CD8-positive, alpha-beta memory T cell (primary cell): ENCODE measurements at places on chromosomes 1 and 21.

GRCh38 chr1:97744977-97745376, 175.9 kb downstream of the DPYD start:
- no peak for DNase-seq

DNA sequence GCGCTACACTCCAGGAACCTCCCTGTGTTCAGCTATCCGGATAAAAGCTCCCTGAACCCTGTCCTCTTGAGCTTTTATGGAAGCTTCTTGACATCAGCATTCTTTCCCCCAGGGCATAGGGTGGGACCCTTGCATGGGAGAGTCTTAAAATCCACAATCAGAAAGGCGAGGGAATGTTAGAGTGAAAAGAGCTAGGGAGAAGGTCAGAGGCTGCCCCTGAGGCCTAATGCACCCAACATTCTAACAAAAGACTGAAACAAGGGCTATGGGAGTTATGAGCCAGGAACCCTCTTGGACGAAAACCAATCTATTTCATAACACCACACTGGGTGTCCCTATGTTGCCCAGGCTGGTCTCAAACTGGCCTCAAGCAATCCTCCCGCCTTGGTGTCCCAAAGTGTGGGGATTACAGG, 36.7 kb downstream of the NEK2 start:
- DNase-seq = no peak

GRCh38 chr1:7247158-7247557, 461.9 kb downstream of the CAMTA1 start:
- DNase-seq = no peak

- no peak for DNase-seq
Observed at GRCh38 chr1:48552420-48552819, 80.4 kb upstream of the SPATA6 start.

DNA sequence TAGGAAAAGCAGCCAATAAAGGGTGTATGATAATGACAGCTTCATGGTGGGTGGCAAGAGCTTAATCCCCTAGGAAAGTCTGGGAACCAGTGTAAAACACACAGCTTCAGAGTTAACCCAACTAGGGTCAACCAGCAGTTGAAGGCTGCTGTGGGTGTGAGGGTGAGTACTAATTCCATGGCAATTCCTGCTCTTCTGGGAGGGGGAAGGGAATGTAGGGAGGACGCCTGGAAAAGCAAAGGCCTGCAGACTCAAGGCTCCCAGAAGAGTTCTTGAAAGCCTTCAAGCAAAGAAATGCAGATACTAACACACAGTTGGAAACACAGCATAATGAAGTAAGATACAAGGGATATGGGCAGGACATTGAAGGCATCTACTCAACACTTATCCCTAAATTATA, 28.1 kb downstream of the TTLL7 start:
- no peak for DNase-seq

- peak; percentile 65 for DNase-seq
Observed at GRCh38 chr1:39653546-39654031, 14.1 kb upstream of the HEYL start.

DNA sequence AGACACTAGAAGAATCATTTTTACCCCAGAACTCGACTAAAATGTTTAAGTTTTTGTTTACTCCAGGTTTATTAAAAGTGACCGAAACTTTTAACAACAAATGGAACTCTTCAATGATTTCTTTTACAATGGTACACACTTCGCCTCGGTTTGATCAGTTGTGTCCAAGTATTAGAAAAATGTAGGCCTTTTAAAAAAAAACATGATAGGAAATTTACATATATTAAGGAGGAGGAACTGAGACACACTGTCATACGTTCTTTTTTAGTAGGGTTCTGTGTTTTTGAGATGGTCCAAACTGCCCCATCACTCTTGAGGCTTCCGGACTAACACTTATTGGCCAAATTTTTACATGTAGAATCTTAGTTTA, 1.3 kb downstream of the PRDM2 start:
- DNase-seq = no peak

DNA sequence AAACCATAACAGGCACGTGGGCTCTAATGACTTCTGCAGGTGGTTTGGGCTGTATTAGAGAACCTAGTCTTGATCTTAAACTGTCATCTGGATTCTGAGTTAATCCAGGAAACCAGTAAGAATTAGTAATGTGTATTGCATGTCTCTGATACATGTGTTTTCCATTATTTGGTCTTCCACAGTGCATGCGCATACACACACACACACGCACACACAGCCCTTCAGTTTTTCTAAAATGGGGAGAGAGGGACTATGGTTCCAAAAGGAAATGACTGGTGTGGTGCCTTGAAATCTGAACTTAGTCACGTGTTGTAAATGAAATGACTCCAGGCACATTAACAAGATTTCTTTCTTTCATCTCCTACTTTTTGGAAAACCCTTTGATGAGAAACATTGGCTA, 67.6 kb downstream of the OLFML2B start:
- DNase-seq = no peak

GRCh38 chr1:203045821-203046594, 19.7 kb downstream of the PPFIA4 start:
- DNase-seq = no peak

GRCh38 chr1:56403321-56403720, 176.0 kb downstream of the PLPP3 start:
- no peak for DNase-seq

GRCh38 chr1:202956969-202957368, 1.1 kb downstream of the ADIPOR1 start:
- DNase-seq = no peak

DNA sequence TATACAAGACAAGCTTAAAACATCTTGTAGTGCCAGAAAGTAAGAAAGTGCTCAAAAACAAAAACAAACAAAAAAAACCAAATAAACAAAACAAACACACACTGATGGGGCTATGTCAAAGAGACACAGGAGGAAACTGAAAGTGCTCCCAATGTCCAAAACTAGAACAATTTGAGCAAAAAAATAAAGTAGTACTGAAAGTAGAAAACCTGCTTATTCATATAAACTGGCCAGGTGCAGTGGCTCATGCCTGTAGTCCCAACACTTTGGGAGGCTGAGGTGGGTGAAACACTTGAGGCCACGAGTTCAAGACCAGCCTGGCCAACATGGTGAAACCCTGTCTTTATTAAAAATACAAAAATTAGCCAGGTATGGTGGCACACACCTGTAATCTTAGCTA, 129.9 kb downstream of the GLUL start:
- no peak for DNase-seq

- DNase-seq = peak; percentile 22
Observed at GRCh38 chr1:109765896-109766615, 2.3 kb upstream of the EPS8L3 start.

DNA sequence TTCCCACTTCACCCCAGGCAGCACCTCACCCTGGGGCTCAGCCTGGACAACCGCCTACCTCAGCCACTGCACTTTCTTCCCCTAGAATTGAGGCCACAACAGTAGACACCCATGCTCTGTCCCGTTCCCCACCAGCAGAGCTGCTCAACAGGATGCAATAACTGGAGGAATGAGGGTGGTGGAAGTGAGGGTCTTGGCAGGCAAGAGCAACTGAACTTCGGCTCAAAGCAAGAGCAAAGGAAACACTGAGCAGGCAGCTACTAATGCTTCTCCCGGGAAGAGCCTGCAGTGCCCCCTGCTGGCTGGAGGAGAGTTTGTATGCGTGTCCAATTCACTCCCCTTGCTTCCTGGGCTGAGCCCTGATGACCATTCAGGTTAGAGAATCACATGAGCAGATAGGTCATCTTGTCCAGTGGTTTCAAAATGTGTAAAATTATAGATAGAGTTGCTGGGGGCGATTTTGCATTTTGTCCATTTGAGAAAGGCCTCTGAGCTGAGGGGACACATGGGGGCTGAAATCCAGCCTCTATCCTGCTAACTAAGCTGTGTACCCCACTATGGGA, 13.9 kb downstream of the NT5C1A start:
- DNase-seq = peak; percentile 39

DNA sequence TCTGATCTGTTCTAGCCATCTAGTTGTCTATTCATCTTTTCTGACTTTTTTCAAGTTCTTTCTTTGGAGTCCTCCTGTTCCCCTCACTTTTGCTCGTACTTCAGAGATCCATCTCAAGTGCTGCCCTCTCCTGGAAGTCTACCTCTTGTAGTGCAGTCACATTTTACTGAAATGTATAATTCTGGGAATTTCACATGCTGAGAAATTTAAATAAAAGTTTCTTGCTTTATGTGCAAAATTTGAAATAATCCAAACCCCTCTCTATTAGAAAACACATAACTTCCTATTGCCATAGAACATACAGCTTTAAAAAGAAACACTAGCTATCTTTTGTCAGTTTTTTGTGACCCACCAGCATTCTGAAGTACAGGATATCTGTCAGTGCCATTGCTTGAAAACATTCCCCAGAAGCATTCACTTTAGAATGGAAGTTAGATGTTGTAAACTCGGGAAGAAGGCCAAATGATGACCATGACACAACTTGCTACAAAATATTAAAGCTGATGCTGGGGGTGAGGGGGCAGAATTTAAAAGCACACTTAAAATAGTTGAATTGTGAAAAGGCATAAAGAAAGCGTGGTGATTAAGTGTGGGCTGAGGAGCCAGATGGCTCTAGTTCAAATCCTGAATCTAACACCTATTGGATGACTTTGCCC, 22.0 kb downstream of the RLF start:
- no peak for DNase-seq

DNA sequence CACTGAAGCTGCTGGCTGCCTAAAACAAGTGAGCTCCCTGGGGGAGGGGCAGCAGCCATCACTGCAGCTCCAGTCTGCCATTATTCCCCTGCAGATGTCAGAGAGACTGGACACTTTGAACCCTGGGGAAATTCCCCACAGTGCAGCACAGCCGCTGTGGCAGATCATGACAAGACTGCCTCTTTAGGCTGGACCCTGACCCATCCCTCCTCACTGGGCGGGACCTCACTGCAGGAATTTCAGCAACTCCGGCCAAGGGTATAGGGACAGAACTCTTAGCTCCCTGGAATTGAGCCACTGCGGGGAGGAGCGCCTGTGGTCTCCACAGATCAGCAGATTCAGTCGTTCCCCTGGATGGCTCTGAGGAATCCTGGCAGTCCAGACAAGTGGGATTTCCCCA, 964.6 kb downstream of the BRINP3 start:
- no peak for DNase-seq

GRCh38 chr1:70997793-70998192, 49.8 kb downstream of the PTGER3 start:
- no peak for DNase-seq

GRCh38 chr1:55117941-55118340, 78.6 kb downstream of the PCSK9 start:
- DNase-seq = no peak

- no peak for DNase-seq
Observed at GRCh38 chr1:59218521-59219236, 78.2 kb upstream of the FGGY start.

GRCh38 chr1:109392788-109393616, 4.7 kb downstream of the SORT1 start:
- DNase-seq = no peak

DNA sequence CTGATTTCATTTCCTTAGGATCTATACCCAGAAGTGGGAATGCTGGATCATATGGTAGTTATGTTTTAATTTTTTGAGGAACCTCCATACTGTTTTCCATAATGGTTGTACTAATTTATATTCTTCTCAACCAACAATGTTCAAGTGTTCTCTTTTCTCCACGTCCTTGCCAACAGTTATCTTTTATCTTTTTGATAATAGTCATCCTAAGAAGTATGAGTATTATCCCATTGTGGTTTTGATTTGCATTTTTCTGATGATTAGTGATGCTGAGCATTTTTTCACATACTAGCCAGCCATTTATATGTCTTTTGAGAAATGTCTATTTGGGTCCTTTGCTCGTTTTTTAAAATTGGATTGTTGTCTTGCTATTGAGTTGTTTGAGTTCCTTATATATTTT, 38.5 kb downstream of the ABCD3 start:
- no peak for DNase-seq

GRCh38 chr1:99731384-99731783, 35.1 kb downstream of the FRRS1 start:
- DNase-seq = no peak

- no peak for DNase-seq
Observed at GRCh38 chr1:221800831-221801230, 58.9 kb upstream of the DUSP10 start.

DNA sequence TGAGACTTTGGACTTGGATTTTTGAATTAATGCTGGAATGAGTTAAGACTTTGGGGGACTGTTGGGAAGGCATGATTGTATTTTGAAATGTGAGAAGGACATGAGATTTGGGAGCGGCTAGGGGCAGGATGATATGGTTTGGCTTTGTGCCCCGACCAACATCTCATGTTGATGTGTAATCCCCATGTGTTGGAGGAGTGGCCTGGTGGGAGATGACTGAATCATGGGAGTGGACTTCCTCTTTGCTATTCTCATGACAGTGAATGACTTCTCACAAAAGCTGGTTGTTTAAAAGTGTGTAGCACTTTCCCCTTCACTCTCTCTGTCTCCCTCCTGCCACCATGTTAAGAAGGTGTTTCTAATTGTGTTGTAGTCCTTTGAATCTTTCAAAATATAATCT, 9.3 kb upstream of the PHGDH start:
- DNase-seq = no peak

GRCh38 chr1:17629460-17629859, 90.0 kb downstream of the ARHGEF10L start:
- no peak for DNase-seq

DNA sequence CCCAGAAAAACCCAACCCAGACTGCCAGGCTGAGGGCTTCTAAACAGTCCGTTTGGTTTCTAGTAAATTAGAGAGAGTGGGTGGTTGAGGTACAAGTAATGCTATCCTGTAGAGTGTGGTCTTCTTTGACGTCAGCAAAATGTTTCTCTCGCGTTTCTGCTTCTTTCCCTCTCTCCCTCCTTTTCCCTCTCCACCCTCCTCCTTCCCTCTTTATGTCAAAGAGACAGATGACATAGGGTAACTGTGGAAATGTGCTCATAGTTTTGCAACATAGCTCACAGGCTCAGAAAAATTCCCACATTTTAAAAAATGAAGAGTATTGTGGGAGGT, 158.3 kb downstream of the TOMM20 start:
- DNase-seq = no peak

GRCh38 chr21:37644636-37645035, 271.6 kb downstream of the KCNJ6 start:
- DNase-seq = no peak

DNA sequence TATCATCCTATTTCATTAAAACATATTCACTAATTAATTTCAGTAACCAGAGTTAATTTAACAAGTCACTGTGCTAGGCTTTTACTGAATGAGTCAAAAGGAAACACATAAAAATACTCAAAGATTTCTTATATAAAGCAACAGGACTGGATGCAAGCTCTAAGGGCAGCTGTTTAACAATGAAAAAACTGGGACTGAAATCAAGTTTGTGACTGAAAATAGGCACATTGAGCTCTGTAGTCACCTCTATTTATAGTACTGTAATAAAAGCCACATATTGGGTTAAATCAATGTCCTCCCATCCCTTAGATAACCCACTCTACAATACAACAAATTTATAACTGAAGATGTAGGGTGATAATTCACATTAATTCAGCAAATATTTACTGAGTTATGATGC, 52.4 kb downstream of the SMYD3 start:
- DNase-seq = no peak

- no peak for DNase-seq
Observed at GRCh38 chr1:167520711-167521206, 2.4 kb upstream of the CD247 start.

DNA sequence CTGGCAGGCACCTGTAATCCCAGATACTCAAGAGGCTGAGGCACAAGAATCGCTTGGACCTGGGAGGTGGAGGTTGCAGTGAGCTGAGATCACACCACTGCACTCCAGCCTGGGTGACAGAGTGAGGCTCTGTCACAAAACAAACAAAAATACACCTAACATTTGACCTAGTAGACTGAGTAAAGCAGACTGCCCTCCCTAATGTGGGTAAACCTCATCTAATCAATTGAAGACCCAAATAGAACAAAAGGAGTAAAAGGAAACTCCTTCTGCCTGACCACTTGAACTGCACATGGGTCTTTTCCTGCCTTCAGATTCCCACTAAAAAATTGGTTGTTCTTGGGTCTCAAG, 19.0 kb upstream of the RBM15 start:
- no peak for DNase-seq
